Aorta (tissue), 5 donors: ENCODE measurements at places on chromosomes 12 and 14. TPM values are rescaled to one million over a fixed set of nuclear protein-coding genes. Genes with fewer than 3 reads are reported as not detected.

DNA sequence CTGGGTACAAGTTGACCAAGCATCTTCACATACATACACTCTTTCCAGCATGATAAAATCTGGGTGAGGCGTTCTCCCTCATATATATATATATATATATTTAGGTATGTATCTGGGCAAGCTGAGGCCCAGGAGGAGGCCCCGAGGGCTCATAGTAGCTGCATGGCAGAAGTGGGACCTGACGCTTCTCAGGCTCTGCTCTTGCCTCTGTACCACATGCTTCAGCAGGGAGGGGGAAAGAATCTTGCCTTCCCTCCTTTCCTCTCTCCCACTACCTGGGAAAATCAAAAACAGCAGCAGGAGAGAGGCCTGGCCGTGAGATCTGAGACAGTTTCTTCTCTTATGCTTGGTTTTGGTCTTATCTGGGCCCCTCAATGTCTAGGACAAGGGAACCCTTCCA lies 9.2 kb downstream of the PPP1R1A start:
- no peaks in the 10 kb centered on the region for H3K4me1 ChIP-seq
- DNase-seq: no peak
- H3K27ac ChIP-seq: no peak overlapping the region
- H3K36me3 ChIP-seq: no peaks in the 10 kb centered on the region

GRCh38 chr12:71478270-71478669 lies 38.7 kb downstream of the LGR5 start:
- no peaks in the 10 kb centered on the region for H3K27me3 ChIP-seq
- H3K27ac ChIP-seq: no peak overlapping the region

DNA sequence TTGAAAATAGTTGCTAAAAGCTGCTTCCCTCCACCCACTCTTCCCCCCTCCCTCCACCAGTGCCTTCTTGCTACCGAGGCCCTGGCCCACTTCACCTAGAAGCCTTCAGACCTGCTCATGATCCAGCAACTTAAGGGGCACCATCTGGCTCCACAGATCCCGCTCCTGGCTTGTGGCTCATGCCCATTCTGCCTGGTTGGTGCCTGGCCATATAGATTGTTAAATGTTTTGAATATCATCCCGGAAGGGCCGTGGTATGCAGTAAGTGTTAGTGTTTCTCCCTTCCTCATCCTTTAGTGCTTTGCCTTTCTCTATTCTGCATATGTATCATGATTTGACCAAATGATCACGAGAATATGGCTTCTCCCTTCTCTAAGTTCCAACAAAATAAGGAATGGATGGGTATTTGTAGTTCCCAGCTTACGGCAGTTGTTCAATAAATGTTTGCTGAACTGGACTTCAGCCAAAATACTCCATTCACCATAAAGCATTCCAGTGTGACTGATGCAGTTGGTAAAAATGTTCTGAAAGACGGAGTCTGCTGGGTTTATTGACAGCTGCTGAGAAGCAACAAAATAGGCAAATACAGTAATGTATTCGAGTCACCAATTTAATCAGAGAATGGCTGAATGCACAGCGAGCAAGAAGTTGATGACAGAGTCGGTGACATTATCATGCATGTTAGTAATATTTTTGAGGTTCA lies 30.7 kb downstream of the GRIP1 start:
- no peak overlapping the region for H3K4me3 ChIP-seq
- H3K4me1 ChIP-seq: no peaks in the 10 kb centered on the region
- H3K36me3 ChIP-seq: no peaks in the 10 kb centered on the region
- no peaks in the 10 kb centered on the region for H3K27me3 ChIP-seq

DNA sequence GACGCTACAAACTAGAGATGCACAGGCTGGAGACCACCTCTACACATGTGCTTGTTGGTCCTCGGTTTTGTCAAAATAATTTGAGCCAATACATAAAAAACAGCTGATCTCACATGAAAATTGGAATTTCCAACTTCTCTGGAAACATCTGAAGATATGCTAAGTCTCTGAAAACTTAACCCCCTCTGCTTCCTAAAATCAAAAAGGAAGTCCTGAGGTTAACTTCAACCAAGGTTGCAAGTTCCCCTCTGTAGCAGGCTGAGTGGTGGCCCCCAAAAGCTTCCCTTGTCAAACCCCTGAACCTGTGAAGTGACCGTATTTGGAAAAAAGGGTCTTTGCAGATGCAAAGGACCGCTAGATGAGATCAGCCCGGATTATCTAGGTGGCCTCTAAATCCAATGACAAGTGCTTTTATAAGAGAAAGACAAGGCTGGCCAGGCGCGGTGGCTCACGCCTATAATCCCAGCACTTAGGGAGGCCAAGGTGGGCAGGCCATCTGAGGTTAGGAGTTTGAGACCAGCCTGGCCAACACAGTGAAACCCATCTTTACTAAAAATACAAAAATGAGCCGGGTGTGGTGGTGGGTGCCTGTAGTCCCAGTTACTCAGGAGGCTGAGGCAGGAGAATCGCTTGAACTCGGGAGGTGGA lies 32.0 kb upstream of the VPS37B start:
- H3K4me3 ChIP-seq: no peak overlapping the region
- H3K4me1 ChIP-seq: no peaks in the 10 kb centered on the region
- H3K36me3 ChIP-seq: no peaks in the 10 kb centered on the region
- H3K27ac ChIP-seq: no peak overlapping the region
- DNase-seq: no peak
- no peaks in the 10 kb centered on the region for H3K27me3 ChIP-seq

DNA sequence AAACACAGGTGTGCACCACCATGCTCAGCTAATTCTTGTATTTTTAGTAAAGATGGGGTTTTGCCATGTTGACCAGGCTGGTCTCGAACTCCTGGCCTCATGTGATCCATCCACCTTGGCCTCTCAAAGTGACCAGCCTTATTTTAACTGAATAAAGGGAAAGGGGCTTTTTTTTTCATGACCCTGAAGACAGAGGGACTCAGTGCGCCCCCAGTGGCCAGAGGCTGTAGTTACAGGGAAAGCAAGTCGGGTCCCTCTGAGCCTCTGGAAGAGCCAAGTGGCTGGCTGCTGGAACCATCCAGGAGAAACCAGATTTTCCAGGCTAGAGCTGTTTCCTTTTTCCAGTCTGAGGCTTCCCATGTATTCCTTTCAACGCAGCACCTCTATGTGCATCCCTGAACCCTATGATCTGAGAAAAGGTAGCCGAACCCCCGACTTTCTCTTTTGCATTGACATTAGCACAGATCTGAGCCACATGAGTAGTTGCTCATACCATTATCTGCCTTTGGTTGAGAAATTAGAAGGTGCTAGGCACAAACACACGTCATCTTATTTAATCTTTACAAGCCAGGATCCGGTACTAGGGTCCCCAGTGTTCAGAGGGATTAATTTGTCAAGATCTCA lies 342.7 kb downstream of the CACNA1C start:
- no peak overlapping the region for H3K4me3 ChIP-seq
- peaks cover 5% of the 10 kb centered on the region for H3K4me1 ChIP-seq
- H3K36me3 ChIP-seq: no peaks in the 10 kb centered on the region
- DNase-seq: peak; percentile 85
- H3K27me3 ChIP-seq: no peaks in the 10 kb centered on the region

DNA sequence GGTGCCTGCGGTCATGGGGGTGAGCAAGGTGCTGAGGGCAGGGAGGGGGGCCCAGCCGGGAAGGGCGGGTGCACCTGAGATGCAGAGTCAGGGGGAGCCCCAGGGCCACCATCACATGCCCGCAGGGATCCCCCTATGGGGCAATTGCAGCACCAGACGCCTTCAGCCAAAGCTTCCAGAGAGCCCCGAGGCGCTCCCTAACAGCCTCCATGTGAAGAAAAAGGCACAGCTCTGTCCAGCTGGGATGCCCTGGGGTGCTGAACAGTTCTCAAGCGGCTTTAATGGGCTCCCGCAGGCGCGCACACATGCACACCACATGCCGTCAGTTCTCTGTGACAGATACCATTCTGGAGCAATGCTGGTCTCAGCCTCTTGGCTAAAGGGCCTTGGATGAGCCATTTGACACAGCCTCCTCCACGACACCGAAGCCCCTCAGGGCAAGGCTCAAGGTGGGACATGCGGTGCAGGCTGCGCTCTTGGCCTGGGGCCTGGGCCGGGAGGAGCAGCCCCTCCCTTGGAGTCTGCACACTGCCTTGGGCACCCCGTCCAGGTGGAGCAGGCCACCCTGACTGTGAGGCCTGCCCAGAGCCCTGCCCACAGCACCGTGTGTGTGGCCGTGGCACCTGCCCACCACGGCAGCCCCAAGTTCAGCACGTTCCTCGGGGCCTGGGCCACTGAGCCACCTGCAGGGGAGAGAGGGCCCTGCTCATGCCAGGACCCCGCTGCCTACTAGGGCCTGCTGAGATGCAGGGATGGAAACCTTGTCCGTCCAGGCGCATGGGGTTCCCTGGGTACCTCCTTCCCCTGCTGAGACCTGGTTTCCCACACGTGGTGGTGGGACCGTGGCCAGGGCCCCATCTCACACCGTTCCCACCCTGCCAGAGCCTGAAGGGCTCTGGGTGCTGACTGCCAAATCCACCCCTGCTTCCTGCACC lies 7.7 kb downstream of the XRCC3 start:
- no peaks in the 10 kb centered on the region for H3K4me1 ChIP-seq
- H3K4me3 ChIP-seq: no peak overlapping the region
- no peaks in the 10 kb centered on the region for H3K36me3 ChIP-seq
- H3K27ac ChIP-seq: no peak overlapping the region
- DNase-seq: peak; percentile 64
- no peaks in the 10 kb centered on the region for H3K27me3 ChIP-seq

GRCh38 chr14:58563978-58564377 lies 73.8 kb upstream of the DACT1 start:
- no peaks in the 10 kb centered on the region for H3K27me3 ChIP-seq
- no peak overlapping the region for H3K27ac ChIP-seq
- H3K4me3 ChIP-seq: no peak overlapping the region
- H3K4me1 ChIP-seq: peaks cover 1% of the 10 kb centered on the region
- no peaks in the 10 kb centered on the region for H3K36me3 ChIP-seq
- DNase-seq: no peak

The PLCZ1 gene
- 0.66 TPM for total RNA-seq
